ENCODE measurements at places on chromosomes 13 and 19.
A peak's percentile ranks its signal among the peaks of the same experiment; 100 is the strongest.

DNA sequence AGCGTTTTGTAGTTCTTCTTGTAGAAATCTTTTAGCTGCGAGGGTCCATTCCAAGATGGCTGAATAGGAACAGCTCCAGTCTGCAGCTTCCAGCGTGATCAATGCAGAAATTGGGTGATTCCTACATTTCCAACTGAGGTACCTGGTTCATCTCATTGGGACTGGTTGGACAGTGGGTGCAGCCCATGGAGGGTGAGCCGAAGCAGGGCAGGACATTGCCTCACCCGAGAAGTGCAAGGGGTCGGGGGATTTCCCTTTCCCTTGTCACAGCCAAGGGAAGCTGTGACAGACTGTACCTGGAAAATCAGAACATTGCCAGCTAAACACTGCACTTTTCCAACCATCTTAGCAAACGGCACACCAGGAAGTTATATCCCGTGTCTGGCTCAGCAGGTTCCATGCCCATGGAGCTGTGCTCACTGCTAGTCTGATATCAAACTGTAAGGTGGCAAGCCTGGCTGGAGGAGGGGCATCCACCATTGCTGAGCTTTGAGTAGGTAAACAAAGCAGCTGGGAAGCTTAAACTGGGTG, 176.0 kb upstream of the SPRY2 start:
- DNase-seq: no peak

GRCh38 chr13:45296259-45296658, 44.7 kb downstream of the TPT1 start:
- no peak for DNase-seq

DNA sequence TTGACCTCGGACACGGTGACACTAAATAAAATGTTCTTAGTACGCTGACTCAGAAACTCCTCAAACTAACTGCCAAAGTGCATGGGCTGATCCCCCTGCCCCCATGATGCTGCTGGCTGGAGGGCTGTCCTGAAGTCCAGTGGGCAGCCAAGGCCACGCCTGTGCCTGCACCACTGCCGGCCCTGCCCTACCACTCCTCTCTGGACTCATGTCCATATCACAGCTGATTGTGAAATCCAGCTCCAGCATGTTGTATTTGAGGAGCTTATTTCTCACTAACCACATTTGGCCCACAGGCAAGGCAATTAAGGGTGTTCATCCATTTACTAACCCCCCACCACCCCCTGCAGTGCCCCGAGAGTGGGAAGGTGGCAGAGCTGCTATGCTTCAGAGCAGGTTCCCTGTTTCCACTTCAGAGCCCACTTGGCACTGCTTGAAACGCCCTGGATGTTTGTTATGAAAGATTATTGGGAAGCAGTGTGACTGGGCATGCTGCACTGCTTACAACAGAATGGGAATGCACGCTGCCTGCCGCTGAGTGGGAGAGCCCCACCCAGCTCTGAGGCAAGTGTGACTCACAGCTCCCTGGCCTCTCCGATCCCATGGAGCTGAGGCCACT, 114.0 kb downstream of the UQCRFS1 start:
- peak; percentile 18 for DNase-seq

GRCh38 chr19:32908641-32909190, 39.1 kb upstream of the SLC7A9 start:
- no peak for DNase-seq

GRCh38 chr19:23351806-23352205, 43.5 kb downstream of the ZNF91 start:
- no peak for DNase-seq

DNA sequence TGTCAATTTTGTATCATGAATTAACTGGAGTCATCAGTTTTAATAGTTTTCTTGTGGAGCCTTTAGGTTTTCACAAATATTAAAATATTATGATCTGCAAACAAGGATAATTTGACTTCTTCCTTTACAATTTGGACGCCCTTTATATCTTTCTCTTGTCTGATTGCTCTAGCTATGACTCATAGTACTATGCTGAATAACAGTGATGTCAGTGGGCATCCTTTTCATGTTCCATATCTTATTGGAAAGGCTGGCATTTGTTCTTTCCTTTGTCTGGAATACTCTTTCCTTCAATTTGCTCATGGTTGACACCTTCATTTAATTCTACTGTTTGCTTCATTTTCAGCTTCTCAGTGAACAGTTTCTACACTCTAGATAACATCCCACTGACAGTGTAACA, 1129.3 kb downstream of the SLITRK5 start:
- no peak for DNase-seq

DNA sequence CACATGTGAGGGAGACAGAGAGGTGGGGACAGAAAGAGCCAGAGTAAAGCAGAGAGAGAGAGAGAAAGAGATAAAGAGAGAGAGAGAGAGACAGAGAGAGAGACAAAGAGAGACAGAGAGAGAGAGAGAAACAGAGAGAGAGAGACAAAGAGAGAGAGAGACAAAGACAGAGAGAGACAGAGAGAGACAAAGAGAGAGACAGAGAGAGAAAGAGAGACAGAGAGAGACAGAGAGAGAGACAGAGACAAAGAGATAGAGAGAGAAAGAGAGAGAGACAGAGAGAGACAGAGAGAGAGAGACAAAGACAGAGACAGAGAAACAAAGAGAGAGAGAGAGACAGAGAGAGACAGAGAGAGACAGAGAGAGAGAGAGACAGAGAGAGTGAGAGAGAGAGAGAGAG, 4.2 kb upstream of the TTYH1 start:
- DNase-seq: no peak

DNA sequence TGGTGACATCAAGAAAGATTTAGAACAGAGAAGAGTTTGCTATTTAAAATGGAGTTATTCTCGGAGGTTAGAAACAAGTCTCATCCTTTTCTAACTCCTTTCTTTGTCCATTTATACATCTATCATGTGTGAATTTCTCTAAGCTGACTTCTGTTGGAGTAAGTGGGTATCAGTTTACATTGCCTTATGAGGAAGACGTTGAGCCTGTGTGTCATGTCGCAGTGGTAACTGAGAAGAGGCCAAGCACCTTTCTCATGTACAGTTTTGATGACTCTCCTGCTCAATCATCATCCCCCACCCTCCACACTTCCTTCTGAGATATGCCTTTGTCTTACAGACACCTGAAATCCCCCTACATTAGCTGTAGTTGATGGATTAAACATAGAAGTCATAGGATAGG, 624.8 kb downstream of the LIG4 start:
- no peak for DNase-seq

- DNase-seq: no peak
These were observed 5.5 kb upstream of the IFI30 start for GRCh38 chr19:18167975-18168645.
